ENCODE measurements at places on chromosomes 1 and 21. TPM values are rescaled to one million over a fixed set of nuclear protein-coding genes. Genes with fewer than 3 reads are reported as not detected.
A peak's percentile ranks its signal among the peaks of the same experiment; 100 is the strongest.

- peak; percentile 91 for DNase-seq
Observed at GRCh38 chr1:47437447-47438164, at the start of gene FOXD2. Gene FOXD2, plus strand, starts transcription at chr1:47438044. Its CDS starts 92 bp downstream, at chr1:47438136.

Gene ESPN
- 0.96 TPM for total RNA-seq

GRCh38 chr1:61605607-61606321 is 119.2 kb downstream of the TM2D1 start:
- DNase-seq = no peak

- DNase-seq = no peak
Observed at GRCh38 chr1:2306151-2306978, 78.2 kb downstream of the SKI start.

DNA sequence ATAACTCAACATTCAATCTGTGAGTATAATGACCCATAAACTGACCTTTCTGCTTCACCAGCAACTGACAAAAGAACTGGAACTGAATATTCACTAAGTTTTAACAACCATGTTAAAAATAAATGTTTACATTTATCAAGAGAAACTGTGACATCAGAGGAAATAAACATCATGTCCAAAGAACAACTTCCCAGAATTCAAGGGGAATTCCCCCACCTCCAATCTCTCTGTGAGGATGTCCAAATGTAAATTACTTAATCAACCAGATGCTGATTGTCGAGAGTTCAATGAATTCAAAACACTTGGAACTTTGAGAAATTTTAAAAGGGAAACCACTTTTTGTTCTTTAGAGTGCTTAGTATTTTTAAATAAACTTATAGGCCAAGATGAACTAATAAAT is 365.6 kb upstream of the ADGRL2 start:
- no peak for DNase-seq

GRCh38 chr1:91583326-91583755 is 82.7 kb downstream of the CDC7 start:
- DNase-seq = no peak

GRCh38 chr21:45590246-45590725 is 48.0 kb upstream of the SLC19A1 start:
- peak; percentile 80 for DNase-seq

DNA sequence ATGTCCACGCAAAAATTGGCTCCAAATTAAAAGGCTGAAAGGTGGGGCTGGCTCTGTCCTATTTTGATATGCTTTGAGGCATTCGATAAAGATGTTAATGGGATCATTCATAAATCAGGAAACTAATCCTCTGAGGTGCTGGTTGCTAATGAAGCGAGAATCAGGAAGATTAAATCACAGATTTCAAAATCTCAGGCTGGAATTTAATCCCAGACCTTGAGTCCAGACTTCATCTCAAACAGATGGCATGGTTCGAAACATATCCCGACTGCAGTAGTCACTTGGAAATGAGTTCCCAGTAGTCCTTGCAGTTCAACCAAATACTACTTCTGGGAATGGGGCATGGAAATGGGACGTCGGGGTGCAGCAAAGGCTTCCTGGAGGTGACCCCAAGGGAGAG is 4.5 kb upstream of the KLF17 start:
- no peak for DNase-seq

DNA sequence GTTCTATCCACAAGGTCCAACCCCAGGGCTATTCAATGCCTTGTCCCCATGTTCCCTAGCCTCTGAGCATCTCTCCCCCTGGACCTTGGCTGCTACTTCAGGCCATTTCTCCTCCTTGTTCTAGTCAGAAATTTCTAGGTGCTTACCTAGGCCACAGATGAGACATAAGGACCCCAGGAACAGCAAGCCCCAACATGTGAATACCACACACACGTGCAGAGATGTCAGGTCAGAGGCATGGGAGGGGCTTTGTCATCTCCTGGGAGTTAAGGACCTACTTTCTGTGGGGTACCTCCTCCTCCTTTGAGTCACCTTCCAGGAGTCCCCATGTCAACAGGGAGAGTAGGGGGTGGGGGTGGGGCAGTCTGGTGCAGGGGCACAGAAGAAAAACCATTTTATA is 7.1 kb upstream of the RGS16 start:
- no peak for DNase-seq

Gene DNAH14
- total RNA-seq = 0.28 TPM

Gene PSMD4
- 188 TPM for total RNA-seq

Data from activated CD4-positive, alpha-beta memory T cell treated with anti-CD3 and anti-CD28 coated beads, Interleukin-2, amount 10 ng/mL, durations not matched to agents 7 days and 5 days (primary cell).